ENCODE measurements at places on chromosomes 7 and 10.

DNA sequence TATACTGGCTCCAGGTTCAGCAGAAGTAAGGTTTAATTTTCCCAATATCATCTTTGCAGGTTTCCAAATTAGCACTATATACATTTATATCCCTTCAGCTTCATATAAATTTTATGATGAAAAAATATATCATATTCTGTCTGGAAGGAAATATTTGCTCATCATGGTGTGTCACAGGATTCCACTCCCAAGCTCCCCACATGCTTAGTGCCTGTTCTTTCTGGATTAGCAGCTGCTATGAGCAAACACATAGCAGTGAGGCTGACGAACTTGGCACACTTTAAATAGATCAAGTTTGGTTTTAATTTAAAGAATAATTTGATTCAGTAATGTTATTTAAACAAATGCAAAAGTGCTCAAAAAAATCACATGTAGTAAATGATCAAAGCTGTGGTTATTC is 251.9 kb downstream of the AGMO start:
- DNase-seq, result no peak

DNA sequence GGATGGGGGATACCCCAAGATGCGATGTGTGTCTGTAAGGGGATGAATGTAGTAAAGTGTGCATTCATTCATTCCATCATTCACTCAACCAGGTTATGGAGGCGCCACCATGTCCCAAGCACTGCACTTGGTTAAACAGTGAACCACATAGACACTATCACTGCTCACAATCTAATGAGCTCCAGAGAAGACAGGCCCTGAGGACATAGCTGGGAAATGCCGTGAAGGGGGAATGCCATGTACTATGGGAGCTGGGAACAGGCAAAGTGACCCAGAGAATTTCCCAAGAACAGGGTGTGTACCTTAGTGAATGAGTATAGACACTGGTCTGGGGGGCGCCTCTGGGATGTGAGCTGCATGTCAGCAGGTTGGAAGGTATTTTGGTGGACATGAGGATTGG is 44.5 kb upstream of the LBX1 start:
- DNase-seq, result no peak

DNA sequence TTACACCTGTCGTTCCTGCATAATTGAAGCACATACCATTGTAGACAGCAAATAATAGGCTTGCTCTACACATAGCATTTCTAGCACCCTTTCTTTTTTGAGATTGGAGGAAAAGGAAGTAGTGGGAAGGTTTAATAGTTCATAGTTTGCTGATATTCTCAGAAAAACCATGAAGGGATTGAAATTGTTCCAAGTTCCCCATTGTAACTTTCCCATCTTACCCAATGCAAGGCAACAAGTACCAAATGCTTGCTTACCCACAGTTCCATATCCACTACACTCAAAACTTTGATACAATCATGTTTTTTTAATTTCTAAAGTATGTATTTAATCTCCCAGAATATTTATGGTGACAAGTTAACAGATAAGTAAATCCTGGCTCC is 13.8 kb downstream of the CYP3A5 start:
- DNase-seq, result no peak

DNA sequence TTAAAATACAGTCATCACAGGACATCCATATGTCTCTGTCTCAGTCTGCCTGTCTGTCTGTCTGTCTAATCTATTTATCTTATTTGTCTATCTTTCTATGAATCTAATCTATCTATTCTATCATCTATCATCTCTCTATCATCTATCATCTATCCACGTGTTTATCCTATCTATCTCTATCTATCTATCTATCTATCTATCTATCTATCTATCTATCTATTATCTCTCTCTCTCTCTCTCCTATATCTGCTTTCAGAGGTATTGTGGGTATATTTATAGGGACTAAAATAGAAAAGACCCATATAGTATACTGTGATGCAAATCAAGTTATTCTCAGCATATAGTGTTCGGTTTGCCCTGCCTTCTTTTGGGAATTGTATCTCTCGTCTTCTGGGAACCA is 167.5 kb downstream of the VPS50 start:
- DNase-seq, result no peak

DNA sequence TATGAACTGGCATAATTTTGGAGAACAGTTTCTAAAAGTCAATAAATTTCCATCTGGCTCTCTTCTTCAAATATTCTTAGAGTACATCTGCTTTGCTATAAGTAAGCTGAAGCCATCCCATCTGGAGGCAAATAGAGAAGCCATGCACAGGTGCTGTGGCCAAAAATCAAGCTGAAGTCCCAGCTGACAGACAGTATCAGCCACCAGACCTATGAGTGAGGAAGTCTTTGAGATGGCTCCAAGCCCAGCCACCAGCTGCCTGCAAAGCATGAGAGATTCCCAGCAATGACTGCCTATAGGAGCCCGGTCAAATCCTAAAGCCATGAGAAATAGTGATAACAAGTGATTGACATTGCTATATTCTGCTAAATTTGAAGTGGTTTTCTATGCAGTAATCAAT is 21.7 kb upstream of the PRSS58 start:
- no peak for DNase-seq

- no peak for DNase-seq
Measured at GRCh38 chr10:21183025-21183424, 285.9 kb upstream of the NEBL start.

DNA sequence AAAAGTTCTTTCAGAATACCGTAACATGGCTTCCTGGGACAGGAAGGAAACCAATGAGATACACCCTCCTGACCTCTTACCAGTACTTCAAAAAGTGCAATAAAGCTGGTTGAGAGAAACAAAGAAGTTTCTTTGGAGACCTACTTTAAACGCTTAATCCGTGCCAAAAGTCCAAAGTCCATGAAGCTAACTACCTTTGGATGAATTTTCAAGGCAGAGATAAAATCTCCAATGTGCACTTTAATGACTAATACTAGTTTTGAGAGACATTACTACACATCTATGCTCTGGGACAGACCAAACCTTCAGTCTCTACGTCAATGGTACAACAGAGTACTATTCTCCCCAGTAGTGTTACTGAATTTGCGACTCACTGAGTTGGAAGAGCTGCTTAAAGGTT is 46.1 kb downstream of the UBE2H start:
- DNase-seq, result no peak

DNA sequence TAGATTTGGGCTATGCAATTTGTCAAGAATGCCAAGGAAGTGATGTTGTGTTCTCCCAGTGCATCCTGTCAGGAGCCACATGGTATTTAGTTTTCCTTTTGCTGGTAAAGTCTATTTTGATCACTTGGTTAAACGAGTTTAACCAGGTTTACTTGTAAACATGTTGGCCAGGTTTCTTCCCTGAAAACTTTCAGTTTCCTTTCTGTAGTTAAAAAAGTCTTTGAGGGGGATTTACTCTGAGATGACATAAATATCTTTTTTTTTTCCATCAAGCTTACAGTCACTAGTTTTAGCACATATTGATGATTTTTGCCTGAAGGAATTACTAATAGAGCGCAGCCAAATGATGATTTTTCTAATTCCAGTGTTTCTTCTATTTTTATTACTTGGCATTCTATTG is 320.5 kb downstream of the PHF14 start:
- no peak for DNase-seq

- no peak for DNase-seq
Measured at GRCh38 chr7:150380463-150380862, 1.3 kb downstream of the ZNF775 start.

Measured in effector memory CD4-positive, alpha-beta T cell (primary cell).